Activated CD4-positive, alpha-beta T cell treated with anti-CD3 and anti-CD28 coated beads, Interleukin-2, Interleukin-6, amounts not matched to agents 100 ng/mL and 50 ng/mL, durations not matched to agents 16 hours and 8 hours (primary cell): ENCODE measurements at places on chromosomes 11 and 22.

DNA sequence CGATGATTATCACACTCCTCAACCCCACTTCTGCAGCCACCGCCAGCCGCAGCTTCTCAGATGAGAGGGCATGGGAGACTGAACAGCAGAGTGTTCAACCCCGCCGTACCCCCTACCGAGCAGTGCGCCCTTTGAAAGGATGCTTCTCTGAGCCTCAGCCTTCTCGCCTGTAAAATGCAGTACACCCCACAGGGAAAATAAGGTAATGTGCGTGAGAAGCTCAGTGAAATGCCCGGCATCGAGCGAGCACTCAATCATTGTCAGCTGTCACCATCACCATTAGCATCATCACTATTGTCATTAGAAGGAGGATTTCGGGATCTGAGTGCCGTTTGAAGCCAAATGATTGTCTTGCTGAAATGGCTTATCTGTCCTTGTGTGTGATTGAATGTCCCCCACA lies 13.6 kb downstream of the TRIM29 start:
- no peak for DNase-seq

DNA sequence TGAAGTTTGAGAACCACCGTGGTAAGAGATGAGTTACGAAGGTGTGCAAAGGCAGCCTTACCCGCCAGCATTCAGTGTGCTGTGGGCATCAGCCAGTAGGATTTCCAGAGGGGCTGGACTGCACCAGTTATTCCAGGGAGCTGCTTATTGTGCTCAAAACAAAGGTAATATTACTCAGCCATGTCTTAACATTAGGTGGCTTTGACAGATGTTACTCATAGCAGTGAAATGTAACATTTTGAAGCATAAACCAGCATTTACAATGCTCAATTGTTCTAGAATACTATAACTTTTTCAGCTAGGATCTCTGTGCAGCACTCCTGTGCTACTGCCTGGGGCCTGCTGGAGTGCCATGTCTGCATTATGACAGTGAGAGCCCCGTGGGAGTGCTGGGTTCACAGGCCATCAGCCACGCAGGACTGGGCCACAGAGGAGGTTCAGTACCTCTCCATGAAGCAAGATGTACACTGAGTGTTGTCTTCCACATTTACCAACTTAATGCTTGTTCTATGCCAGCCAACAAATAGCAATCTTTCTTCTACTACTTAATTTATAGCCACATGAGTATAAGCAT lies 238.1 kb downstream of the CADM1 start:
- DNase-seq: no peak

- no peak for DNase-seq
Observed at GRCh38 chr11:59195586-59195985, 17.1 kb downstream of the MPEG1 start.

GRCh38 chr11:65431451-65432099 lies 9.0 kb downstream of the NEAT1 start:
- DNase-seq: peak; percentile 55

- no peak for DNase-seq
Observed at GRCh38 chr22:42365111-42365865, 66.9 kb downstream of the NFAM1 start.
